ENCODE measurements at places on chromosomes 3 and 15.

DNA sequence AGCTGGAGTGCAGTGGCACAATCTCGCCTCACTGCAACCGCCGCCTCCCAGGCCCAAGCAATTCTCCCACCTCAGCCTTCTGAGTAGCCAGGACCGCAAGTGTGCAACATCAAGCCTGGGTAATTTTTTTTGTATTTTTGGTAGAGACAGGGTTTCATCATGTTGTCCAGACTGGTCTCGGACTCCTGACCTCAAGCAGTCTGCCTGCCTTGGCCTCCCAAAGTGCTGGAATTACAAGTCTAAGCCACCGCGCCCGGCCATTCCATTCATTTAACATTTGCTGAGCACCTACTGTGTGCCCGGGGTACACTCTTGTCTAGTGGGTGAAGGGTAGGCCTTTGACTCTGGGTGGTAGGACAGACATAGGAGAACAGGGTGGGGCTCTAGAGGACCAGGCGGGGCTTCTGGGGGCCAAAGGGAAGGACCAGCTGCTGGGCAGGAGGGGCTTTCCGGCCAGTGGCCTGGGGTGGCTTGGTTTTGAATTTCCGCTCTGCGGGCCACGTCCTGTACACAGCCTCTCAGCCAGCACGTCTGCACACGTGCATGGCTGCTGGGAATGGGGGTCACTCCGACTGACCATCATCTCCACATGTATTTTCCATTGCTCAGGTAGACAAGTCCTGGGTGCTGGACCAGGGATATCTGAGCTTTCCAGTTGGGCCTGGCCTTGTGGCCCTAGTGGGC is 2.4 kb downstream of the SLC38A3 start:
- no peak for DNase-seq

DNA sequence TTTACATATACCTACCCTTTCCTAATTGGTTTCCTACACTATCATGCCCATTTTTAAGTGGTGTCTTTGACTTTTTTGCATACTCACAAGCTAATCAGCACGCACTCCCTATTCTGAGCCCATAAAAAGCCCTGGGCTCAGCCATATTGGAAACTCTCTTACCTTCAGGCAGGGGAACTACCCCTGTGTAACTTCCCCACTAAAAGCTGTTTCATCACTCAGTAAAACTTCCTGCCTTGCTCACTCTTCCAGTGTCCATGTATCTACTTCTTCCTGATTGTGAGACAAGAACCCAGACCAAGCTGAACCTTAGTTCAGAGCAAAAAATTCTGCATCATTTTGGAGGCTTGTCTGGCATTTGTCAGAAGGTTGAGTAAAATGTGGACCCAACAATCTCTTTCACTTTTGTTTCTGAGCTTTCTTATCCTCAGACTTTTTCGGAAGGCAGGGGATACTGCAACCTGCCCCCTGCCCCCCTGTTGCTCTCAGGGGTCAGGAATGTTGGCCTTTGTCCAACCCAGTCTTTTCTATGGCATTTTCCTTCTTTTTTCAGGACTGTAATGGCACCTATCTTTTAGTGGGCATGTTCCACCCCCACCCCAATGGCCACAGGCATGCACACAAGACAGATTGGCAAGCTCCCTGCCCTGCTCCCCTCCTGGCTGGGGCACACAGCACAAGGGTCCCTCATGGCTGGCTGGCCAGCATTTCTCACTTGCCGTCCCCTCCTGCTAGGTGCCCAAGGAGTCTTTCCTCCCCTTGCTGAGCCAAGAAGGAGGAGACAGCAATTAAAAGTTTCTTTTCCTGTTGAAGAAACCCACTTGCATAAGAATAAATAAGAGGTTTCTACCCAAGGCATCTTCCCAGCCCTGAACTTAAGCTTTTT is 26.3 kb upstream of the TMEM45A start:
- DNase-seq, result no peak

DNA sequence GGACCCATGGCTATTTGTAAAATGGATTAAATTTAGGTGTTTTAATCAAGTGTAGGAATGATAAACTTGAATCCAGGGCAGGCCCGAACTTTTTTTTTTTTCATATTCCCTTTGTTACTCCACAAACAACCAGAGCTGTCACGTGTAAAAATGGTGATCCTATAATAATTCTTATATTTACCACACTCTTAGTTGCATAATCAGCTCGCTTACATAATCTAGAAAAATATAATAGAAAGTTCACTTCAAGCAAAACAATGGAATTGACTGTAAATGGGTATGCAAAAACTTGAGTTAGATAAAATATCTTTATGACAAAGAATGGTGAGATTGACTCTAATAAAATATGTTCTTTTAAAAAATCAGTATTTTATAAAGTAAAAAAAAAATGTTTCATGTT is 2.1 kb upstream of the PAQR9 start:
- no peak for DNase-seq

GRCh38 chr3:186070996-186071395 is 37.9 kb downstream of the ETV5 start:
- DNase-seq, result no peak

DNA sequence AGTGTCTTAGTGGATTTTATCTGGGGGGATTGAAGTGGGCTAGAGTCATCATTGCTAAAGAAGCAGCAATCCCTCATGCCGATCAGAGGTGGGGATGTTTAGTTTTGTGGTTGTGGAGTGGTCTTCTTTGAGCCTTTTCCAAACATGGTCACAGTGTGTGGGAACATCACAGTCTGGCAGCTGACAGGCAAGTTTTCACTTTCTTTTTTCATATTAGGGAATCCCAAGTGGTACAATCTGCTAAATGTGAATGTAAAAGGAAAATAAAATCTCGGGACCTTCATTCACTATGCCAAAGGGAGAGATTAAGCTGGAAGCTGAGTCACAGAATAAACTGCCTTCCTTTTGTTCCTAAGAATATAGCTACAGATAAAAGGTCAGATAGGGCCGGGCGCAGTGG is 10.4 kb upstream of the CX3CR1 start:
- DNase-seq, result no peak

DNA sequence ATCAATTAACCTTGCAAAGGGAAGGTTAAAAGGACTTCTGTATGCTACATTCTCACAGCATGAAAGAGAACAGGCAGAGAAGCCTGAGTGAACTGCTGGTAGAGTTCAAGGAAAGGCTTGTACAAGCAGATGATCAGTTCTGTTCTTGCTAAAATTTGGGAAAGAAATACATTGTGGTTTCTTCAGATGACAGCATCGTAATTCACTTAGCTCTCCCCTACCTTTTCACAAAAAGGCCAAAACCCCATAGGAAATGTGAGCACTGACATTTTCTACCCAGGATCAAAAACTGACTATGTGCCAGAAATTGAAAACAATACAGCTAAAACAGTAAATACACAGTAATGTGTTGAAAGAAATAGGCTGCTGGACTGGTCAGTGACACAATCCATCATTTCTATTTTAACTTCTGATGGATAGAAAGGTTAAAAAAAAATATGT is 216.4 kb downstream of the DPH6 start:
- no peak for DNase-seq

DNA sequence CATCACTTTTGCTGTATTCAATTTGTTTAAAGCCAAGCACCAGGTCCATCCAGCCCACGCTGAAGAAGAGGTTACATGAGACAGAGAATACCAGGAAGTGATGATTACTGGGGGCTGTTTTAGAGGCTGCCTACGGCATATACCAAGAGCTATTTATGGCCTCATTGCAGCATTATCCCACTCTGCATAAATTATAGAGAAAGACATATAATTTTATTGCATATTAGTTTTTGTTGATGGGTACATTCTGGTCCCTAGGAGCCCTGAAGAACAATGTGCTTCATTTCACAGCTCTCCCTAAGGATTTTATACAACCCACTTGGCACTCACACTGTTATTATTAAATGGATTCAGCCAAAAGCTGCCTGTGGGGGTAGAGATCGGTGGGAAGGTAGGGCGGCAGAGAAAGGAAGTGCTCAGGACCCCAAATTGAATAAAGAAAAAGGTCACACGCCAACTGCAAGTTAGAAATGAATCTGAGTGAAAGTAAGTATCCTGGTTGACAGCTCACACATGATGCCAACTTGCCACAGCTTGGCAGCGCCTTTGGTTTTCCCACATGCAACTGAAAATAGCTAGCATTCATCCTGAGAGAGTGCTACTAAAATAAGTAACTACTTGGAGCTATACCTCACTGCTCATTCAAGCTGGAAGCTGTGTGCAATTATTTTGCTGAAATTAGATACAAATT is 73.7 kb downstream of the CCNL1 start:
- no peak for DNase-seq

GRCh38 chr3:171429635-171430034 is 30.6 kb downstream of the TNIK start:
- no peak for DNase-seq

GRCh38 chr15:64092864-64093626 is 593 bp downstream of the CIAO2A start:
- peak; percentile 30 for DNase-seq

DNA sequence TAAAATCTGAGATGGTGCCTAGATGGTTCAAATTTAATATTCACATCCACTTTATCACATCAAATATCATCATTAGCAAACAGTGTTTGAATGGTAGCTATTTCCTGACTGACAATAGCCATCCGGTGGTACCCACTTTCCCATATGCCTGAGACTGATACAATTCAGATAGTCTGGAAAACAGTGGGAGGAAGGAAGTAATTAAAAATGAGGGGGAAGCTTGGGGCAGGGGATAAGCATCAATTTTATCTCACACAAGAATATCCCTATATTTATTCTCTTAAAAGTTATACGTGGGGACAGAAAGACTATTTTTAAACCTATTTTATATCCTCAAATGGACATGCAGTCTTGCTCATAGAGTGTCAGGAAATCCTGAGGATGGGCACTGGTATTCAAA is 122.5 kb upstream of the GAP43 start:
- DNase-seq, result no peak

GRCh38 chr3:106332884-106333283 is 464.1 kb upstream of the CBLB start:
- DNase-seq, result no peak

DNA sequence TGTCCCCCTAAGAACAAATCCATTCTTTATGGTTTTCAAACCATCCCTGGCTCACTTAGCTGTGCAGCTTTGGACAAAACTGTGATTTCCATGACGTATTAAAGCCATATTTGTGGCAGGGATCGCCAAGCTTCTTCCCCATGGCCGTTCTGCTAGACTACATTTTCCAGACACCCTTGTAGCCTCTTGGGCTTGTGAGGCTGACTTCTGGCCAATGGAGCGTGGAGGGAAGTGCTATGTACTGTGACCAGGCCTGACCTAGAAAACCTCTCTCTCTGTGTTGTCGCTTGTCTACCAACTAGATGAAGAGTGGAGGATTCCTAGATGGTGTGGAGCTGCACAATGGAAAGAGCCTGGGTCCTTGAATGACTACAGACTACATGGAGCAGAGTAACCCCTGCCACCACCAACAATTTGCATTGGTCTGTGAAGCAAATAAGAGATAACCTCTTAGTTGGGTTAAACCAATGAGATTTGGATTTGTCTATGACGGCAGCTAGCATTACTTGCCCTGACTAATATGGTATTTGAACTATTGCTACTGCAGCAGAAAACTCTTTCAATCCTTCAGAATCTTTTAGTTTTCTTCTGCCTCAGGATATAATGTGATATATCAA is 22.1 kb upstream of the MGLL start:
- no peak for DNase-seq
